ENCODE measurements at places on chromosomes 7 and 10. TPM values are rescaled to one million over a fixed set of nuclear protein-coding genes. Genes with fewer than 3 reads are reported as not detected.
A peak's percentile ranks its signal among the peaks of the same experiment; 100 is the strongest.

DNA sequence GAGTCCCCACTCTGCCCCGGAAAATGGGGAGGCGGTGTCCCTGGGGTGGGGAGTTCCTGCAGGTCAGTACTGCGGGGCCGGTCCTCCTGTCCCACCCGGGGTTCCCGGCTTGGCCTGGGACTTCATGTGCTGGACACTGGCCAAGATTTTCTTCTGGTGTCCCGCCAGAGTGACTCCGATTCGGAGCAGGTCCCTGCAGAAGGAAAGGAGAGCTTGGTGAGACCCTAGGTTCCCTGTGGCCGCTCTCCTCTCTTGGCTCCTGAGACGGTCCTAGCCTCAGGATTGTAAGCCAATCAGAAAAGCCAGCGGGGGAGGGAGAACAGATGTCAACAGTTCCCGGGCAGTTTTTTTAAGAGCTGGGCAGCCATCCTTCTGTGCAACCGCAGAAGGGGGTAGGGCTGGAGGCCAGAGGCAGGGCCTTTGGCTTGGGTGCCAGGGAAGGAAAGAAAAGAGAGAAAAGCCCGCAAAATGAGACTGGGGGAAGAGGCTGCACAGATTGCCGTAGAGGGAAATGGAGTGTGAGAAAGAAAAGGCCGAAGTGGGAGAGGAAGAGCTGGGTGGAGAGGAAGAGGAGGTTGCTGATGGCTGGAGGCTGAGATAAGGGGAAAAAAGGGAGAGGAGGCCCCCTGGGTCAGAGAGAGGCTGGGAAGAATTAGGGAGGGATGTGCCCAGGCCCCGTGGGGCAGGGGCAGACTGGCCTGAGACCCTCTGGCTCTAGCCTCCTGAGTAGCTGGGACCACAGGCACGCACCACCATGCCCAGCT lies 23.7 kb downstream of the EPHB4 start:
- H3K36me3 ChIP-seq = no peaks in the 10 kb centered on the region
- no peaks in the 10 kb centered on the region for H3K4me1 ChIP-seq
- no peak overlapping the region for H3K27ac ChIP-seq
- no peaks in the 10 kb centered on the region for H3K27me3 ChIP-seq
- no peak overlapping the region for H3K4me3 ChIP-seq

DNA sequence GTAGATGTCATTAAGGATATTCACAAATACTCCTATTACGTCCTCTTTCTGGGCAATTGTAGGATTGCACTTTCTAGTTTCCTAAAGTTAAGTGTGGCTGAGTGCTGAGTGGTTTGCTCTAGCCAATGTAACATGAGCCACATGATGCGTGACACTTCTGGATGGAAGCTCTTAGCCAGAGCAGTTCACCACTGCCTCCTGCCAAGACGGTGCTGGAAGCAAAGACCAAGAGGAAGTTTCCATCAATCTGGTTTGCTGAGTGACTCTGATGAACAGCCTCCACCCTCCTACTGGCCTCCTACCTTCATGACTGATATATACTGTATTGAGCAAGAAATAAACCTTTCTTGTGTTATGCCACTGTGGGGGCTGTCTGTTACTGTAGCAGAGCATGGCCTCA lies 318.1 kb downstream of the KCNMA1 start:
- no peaks in the 10 kb centered on the region for H3K36me3 ChIP-seq
- H3K4me3 ChIP-seq = no peak overlapping the region
- no peaks in the 10 kb centered on the region for H3K27me3 ChIP-seq
- DNase-seq = no peak

CPN1 gene
- not detected for total RNA-seq

DNA sequence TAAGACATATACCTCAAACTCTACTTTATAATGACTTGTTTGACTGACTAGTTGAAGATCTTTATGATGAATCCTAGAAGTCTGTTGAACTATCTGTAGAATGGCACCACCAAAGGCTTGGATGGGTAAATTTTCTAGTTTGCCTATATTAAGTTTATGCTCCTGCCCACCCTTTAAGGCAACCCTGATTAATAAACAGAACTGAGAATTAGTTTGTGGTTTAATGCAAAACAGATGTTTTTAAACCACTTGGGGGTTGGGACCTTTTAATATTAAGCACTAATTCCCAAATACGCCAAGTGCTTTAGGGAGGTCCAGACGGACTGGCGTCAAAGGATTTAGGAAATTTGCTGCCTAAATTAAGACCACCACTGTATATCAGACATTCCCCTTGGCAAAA lies 20.5 kb downstream of the SMNDC1 start:
- H3K4me3 ChIP-seq = no peak overlapping the region
- H3K4me1 ChIP-seq = peaks cover 2% of the 10 kb centered on the region
- peaks cover 4% of the 10 kb centered on the region for H3K36me3 ChIP-seq
- no peak overlapping the region for H3K27ac ChIP-seq

DNA sequence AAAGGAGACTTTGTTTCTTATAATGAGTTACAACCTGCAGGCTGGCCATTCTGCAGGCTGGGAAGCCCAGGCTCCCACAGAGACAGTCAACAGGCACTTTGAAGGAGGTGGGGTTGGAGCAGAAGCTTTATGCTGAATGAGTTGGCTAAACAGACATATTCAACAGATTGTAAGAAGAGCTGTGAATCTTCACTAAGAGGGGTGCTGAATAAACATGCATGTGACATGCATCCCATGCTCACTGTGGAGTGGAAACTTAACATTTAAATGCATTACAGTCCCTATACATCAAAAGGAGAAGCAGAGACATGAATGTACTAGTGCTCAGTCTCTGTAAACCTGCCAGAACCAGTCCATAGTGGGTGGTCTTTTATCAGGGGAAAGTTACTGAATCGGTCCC lies 1.4 kb upstream of the CFAP69 start:
- H3K27ac ChIP-seq = no peak overlapping the region
- H3K36me3 ChIP-seq = no peaks in the 10 kb centered on the region
- H3K4me3 ChIP-seq = no peak overlapping the region
- DNase-seq = peak; percentile 2

DNA sequence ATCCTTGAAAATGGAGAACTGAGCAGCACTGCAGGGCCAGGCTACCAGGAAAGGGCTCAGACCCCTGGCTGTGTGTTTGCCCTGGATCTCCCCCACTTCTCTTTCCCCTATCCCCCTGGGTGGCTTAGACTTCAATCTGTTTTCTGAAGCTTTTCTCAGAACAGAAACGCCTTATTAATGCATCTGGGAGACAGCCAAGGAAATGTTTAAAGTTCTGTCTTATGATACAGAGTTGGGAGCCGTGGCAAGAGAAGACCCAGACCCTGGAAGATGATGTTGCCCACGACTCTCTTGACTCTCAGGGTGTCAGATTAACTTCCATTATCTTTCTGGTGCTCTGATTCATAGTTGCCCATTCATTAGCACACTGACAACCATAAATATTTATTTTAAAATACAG lies 107.1 kb downstream of the EBLN1 start:
- H3K4me3 ChIP-seq = no peak overlapping the region
- H3K27me3 ChIP-seq = no peaks in the 10 kb centered on the region
- H3K4me1 ChIP-seq = no peaks in the 10 kb centered on the region
- H3K36me3 ChIP-seq = no peaks in the 10 kb centered on the region

DNA sequence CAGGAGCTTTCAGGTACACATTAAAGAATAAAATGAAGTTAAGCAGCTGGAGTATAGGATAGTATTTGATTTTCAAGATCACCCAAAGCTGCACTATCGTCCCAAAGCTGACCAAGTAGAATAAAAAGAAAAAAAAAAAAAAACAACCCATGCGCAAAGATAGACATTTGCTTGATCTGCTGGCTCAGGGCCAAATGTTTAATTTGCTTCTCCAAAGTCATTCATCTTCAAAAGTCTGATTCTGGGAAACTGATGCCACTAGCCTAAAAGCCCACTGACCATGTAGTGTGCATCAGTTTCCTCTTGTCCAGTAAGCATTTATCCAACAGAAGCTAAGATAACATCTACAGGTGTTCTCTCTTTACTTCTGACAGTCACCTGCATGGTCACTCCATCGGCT lies 14.5 kb downstream of the MEST start:
- no peak overlapping the region for H3K4me3 ChIP-seq
- no peaks in the 10 kb centered on the region for H3K27me3 ChIP-seq
- H3K4me1 ChIP-seq = no peaks in the 10 kb centered on the region
- no peak for DNase-seq

- no peaks in the 10 kb centered on the region for H3K27me3 ChIP-seq
- no peak overlapping the region for H3K4me3 ChIP-seq
- no peak for DNase-seq
- H3K4me1 ChIP-seq = peaks cover 8% of the 10 kb centered on the region
- no peaks in the 10 kb centered on the region for H3K36me3 ChIP-seq
These were observed 25.1 kb downstream of the TMEM168 start for GRCh38 chr7:112765105-112765504.

DNA sequence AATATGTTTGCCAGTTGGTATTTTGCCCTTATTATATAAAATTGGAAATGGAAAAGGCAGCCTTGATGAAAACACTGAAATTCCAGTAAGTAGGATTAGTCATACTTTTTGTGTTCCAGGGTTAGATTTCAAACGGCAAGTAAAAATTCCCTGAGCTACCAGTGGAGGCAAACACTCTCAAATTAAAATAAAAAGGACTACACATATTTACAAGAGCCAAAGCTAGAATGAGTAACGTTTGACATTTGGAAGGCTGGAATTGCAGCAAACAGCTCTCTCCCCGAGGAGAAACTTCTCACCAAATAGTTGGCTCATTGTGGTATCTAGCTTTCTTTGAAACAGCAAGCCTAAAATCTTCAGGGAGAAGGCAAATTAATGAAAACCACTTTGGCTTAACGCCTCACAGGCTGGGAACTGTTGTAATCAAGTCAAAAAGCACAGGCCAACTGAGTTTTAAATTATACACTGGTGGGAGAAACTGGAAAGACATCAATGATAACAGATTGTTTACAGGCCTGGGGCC lies 288.4 kb downstream of the SNX13 start:
- H3K4me1 ChIP-seq = no peaks in the 10 kb centered on the region
- no peaks in the 10 kb centered on the region for H3K27me3 ChIP-seq
- H3K27ac ChIP-seq = no peak overlapping the region
- no peak overlapping the region for H3K4me3 ChIP-seq

- H3K27me3 ChIP-seq = no peaks in the 10 kb centered on the region
- H3K4me3 ChIP-seq = no peak overlapping the region
- H3K4me1 ChIP-seq = no peaks in the 10 kb centered on the region
- no peak for DNase-seq
These were observed 18.8 kb downstream of the CELF2 start for GRCh38 chr10:11036424-11037011.

DNA sequence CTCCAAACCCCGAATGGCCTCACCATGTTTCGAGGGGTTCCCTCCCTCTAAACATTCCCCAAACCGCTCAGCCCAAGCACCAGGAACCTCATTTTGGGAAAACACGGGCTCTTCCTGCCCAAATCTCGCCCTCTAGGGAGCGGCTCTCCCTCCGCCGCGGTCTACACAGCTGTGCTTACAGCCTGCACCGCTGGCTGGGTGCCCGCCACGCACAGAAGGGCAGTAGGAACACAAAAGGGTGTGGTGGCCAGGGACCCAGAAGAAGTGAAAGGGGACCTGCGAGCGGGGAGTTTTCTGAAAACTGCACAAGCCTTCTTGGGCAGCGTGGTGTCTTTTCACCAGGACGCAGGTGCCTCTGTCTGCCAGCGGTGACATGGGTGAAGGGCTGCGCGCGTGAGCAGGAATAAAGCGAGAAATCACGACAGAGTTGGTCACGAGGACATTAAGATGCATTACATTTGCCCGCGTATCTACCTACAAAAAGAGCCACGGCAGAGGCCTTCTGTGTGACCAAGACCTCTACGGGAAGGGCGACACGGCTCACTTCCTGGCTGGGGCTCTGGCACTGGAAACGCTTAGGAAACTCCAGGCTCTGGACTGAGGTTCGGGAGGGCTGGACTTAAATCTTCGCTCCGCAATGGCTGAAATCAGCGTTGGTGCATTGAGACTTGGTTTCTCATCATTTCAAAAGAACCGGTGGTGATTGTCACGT lies 171.7 kb downstream of the LSM5 start:
- DNase-seq = no peak
- H3K4me1 ChIP-seq = no peaks in the 10 kb centered on the region
- no peak overlapping the region for H3K4me3 ChIP-seq
- H3K36me3 ChIP-seq = no peaks in the 10 kb centered on the region

Data from CD8-positive, alpha-beta memory T cell (primary cell).